ENCODE measurements at places on chromosomes 12 and 14. TPM values are rescaled to one million over a fixed set of nuclear protein-coding genes. Genes with fewer than 3 reads are reported as not detected.

DNA sequence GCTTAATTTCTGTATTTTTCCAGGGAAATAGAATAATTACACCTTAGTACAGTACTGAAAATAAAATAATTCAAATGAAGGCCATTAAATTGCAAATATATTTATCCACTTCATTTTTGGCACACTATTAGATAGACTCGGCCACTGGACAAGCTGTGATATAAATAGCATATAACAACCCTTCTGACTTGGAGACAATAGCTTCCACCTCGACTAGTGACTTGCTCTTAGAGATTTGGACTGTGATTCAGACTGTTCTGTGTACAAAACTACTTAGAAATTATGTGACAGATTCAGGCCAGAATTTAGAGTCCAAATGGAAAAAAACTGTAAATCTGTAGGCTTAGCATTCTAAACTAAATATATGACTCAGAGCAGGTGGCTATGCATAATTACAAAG, 949.9 kb downstream of the LRFN5 start:
- DNase-seq, result no peak

The SLC25A3 gene
- 469 TPM for total RNA-seq

The STAC3 gene
- total RNA-seq, result 0.87 TPM

DNA sequence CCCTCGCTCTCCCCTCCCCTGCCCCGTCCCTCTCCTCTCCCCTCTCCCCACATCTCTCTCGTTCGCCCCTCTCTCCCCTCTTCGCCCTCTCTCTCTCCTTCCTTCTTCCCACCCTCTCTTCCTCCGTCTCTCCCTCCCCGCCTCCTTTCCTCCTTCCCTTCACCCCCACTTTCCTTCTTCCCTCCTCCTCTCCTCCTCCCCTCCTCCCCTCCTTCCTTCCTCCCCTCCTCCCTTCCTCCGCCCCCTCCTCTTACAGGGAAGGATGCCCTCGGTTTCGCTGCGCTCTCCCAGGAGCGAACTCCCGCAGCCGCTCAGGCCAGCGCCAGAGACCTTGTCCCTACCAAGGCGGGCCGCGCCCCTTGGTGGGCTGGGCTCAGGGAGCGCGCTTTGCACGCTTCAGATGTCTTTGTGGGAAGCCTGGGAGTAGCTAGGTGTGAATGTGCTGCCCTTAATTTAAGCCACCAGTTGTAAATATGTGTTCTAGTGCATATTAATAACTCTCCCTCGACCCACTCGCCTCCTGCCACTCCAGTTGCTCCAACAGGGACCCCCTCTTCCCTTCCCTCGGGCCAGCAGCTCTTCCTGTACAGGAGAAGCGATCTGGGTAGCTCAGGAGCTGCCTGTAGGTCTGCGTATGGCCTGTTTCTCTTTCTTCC, 13.3 kb upstream of the MAP3K9 start:
- no peak for DNase-seq

- DNase-seq, result no peak
Observed at GRCh38 chr14:102264355-102264754, 40.6 kb downstream of the MOK start.

The PTHLH gene
- total RNA-seq, result 2.2 TPM

- DNase-seq, result no peak
Observed at GRCh38 chr14:45201905-45202304, 51.1 kb downstream of the MIS18BP1 start.

The AKAP3 gene
- 0.26 TPM for total RNA-seq

The BICDL1 gene
- total RNA-seq, result 22.2 TPM

Data from Panc1 (cell line).